ENCODE measurements at places on chromosomes 3 and 15. TPM values are rescaled to one million over a fixed set of nuclear protein-coding genes. Genes with fewer than 3 reads are reported as not detected.

GRCh38 chr3:14741510-14741909, 66.6 kb downstream of the C3orf20 start:
- no peaks in the 10 kb centered on the region for H3K4me1 ChIP-seq
- no peak overlapping the region for H3K27ac ChIP-seq
- no peak overlapping the region for H3K4me3 ChIP-seq
- no peaks in the 10 kb centered on the region for H3K27me3 ChIP-seq
- no peaks in the 10 kb centered on the region for H3K36me3 ChIP-seq

DNA sequence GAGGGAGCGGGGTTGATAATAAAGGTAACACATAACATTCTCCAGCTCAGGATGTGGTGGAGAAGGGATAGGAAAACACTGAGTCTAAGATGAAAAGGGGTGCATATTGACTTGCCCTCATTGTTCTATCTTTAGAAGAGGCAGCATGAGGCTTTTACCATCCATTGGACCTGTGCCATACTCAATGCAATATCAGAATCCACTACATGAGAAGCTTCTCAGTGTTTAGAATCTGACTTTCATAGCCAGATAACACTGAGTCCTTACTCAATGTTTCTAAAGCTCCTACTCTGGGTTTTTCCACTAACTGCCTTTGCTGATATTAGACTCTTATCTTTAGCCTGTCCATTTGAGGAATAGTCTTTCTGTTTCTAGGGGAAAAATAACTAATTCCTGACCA, 24.3 kb upstream of the GADL1 start:
- no peak overlapping the region for H3K4me3 ChIP-seq
- peaks cover 3% of the 10 kb centered on the region for H3K4me1 ChIP-seq
- H3K27ac ChIP-seq, result no peak overlapping the region
- no peaks in the 10 kb centered on the region for H3K27me3 ChIP-seq

Gene NANOGP8
- total RNA-seq, result not detected

- H3K27me3 ChIP-seq, result no peaks in the 10 kb centered on the region
- no peak for DNase-seq
- H3K4me1 ChIP-seq, result peaks cover 6% of the 10 kb centered on the region
- H3K4me3 ChIP-seq, result no peak overlapping the region
- no peaks in the 10 kb centered on the region for H3K36me3 ChIP-seq
These were observed 24.4 kb downstream of the PTPN9 start for GRCh38 chr15:75554717-75555116.

GRCh38 chr15:88876573-88876972, 18.8 kb downstream of the HAPLN3 start:
- no peak overlapping the region for H3K4me3 ChIP-seq
- no peak for DNase-seq
- H3K27ac ChIP-seq, result no peak overlapping the region
- H3K4me1 ChIP-seq, result peaks cover 4% of the 10 kb centered on the region
- no peaks in the 10 kb centered on the region for H3K27me3 ChIP-seq
- H3K36me3 ChIP-seq, result peaks cover 4% of the 10 kb centered on the region

All from esophagus muscularis mucosa (tissue), 4 donors.